Stimulated activated CD8-positive, alpha-beta memory T cell treated with anti-CD3 and anti-CD28 coated beads, Interleukin-15, amount 100 ng/mL, for 24 hours (primary cell): ENCODE measurements at places on chromosomes 5 and 9.
A peak's percentile ranks its signal among the peaks of the same experiment; 100 is the strongest.

- no peak for DNase-seq
Measured at GRCh38 chr5:127959152-127959764, 124.3 kb upstream of the SLC12A2 start.

GRCh38 chr5:80324912-80325311 lies 5.1 kb downstream of the SPZ1 start:
- DNase-seq = no peak

- peak; percentile 61 for DNase-seq
Measured at GRCh38 chr9:34665381-34666250, 3.2 kb upstream of the CCL27 start.

GRCh38 chr5:122697191-122697590 lies 77.7 kb upstream of the SNX2 start:
- DNase-seq = no peak

- no peak for DNase-seq
Measured at GRCh38 chr5:89064736-89065135, 181.8 kb upstream of the MEF2C start.

- DNase-seq = no peak
Measured at GRCh38 chr9:97710356-97711222, 13.4 kb upstream of the XPA start.

GRCh38 chr5:174735498-174736330 lies 11.3 kb downstream of the MSX2 start:
- DNase-seq = no peak

DNA sequence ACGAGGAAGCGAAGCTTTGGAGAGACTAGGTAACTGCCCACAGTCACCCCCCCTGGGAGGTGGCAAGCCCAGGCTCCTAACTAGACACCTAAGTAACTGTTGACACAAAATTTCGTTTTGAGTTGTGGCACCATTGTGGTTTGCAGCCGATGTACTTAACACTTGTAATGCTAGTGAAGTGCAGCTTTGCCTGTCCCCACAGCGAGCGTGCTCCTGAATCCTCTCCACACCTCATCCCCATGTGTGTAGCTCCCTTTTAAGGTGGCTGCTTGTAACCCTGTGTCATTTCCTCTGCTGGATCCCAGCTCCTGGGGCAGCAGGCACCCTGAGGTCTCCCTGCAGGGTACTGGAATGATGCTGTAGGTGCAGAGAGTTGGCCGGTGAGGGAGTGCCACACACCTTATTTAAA lies 114.9 kb downstream of the TRIO start:
- no peak for DNase-seq

GRCh38 chr9:127192744-127193143 lies 70.3 kb upstream of the ANGPTL2 start:
- no peak for DNase-seq

GRCh38 chr5:151196556-151197290 lies 27.2 kb downstream of the CCDC69 start:
- no peak for DNase-seq

DNA sequence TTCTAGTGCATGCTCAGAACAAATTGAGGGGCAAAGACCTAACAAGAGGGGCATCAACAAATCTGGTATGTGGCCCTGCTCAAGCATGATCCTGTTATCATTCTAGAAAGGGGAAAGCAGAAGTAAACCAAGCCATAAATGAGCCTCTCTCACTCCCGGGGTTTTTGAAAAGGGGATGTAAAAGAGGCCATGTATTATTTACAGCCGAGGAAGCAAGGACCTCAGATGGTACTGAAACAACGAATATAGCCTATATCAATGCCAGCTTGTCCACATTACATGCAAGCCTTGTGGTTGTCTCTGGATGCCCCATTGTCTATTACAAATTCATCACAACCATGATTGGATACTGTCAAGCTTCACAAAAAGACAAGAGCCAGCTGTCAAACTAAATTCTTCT lies 211.3 kb downstream of the DCP2 start:
- no peak for DNase-seq

GRCh38 chr5:151685749-151686673 lies 704 bp downstream of the SPARC start:
- DNase-seq = no peak

DNA sequence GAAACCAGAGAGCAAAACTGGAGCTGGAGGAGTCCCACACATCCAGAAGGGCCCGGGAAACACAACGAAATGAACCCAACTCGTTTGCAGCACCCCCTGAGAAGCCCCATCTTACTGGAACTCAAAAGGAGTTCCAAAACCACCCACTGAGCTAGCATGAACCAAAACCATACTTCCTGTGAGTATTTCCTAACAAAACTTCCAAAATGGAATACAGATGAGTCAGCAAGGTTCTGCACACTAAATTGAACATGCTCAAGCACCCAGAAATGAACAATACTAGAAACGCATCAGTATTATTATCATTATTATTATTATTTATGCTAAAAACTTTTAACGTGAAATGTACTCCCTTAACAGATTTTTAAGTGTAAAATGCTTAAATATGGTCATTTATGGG lies 8.0 kb upstream of the SPOCK1 start:
- DNase-seq = no peak

DNA sequence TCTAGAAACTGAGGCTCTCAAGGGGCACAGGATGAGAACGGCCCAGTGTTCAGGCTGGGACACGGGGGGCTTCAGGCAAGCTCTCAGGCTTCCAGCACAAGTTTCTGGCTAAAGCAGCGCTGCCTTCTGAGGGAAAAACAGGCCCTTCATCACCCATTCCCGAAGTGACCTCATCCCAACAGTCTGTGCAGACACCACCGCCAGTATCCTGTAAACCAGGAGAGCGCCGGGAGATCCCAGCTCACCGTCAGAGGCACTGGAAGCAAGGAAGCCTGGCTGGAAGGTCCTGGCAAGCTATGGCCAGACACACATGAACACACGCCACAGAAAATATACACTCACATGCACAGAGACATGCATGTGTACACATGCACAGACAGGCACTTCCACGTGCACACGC lies 8.8 kb downstream of the SLC12A7 start:
- DNase-seq = no peak

DNA sequence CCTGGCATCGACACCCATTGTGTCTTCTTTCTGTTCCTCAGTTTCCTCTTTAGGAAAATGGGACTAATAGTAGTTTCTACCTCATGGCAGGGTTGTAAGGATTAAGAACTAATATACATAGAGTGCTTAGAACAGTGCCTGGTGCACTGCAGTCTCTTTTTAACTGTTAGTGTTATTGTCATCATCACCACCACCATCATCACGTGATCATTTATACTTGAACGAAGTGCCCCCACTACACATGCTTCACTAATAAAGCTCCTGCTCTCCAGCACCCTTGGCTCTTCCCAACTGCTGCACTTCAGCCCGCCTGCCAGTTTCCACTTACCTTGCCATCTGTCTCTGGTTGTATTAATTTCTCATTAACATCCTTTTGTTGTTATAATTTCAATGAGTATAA lies 35.8 kb upstream of the MAST4 start:
- DNase-seq = no peak

DNA sequence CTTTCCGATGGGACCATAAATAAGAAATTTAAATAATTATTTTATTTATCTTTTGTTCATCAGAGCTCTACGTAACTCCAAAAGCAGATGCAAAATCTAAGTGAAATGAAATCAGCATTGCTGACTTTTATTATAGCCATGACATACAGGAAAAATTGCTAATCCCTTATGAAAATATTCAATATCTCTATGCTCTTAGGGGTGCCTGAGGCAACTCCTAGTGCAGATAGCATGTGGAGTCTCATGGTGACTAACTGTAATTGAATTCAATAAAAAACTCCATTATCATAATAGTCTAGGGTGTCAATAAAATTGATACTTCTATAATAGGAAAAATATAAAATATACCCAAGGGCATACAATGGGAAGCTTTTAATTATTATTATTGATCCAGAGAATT lies 42.6 kb downstream of the SLC24A2 start:
- DNase-seq = no peak

GRCh38 chr5:54696931-54697330 lies 179.4 kb downstream of the SNX18 start:
- DNase-seq = no peak

DNA sequence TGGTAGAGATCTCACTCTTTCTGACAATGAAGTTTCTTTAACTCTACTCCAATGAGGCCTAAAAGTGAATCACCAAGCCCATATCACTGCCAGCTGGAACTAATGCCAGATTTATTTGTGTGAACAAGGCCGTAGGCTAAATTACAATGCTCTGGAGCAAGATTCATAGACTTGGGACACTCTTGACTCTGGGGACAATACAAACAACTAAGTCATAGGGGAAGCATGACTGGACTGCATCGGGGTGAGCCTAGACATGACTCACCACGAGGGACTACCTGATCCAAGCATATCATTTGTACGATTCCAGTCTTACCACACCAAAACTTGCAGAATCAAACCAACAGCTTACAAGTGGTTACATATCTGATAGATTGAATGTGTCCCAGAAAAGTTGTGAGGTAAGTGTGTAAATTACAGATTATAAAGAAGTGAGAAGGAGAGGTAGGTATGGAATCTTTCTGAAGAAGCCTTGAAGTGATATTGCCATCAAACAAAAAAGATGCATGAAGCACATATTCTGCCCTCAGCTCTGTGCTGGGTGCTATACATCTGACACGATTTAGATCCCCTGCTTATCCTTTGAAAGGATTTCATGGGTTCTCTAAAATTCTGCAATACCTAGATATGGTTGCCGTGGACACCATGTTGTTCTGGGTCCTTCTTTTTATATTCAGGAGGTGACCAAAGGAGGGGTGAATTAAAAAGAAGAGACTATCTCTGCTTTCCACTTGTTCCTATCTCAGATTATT lies 199.3 kb upstream of the PDE4D start:
- no peak for DNase-seq

DNA sequence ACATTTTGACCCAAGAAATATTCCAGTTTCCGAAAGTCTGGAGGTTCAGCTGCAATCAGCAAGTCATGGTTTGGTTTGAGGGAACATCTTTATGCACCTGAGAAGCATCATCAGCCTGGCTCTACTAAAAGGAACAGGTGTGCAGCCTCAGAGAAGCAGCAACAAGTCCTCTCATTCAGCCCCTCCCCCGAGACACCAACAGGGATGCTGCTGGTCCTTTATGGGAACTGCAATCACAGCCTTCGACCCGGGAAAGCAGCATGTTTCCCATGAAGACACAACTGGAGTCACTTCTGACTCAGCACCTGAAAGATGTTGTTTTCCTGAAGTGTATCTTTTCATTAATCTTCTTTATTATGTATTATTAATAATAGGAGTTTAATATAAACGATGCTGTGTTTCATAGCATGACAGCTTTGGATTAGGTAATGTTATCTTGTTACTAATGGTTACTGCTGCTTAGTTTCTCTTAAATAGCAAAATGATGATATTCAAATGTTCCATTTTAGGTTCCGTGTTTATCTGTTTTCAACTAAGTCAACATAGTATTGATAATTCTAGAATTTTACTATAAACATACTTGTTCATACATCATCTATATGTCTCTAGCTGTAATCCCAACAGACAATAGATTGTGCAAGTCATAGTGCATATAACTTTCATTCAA lies 15.6 kb upstream of the NREP start:
- no peak for DNase-seq

GRCh38 chr5:26757941-26758340 lies 280.4 kb downstream of the CDH9 start:
- DNase-seq = no peak

DNA sequence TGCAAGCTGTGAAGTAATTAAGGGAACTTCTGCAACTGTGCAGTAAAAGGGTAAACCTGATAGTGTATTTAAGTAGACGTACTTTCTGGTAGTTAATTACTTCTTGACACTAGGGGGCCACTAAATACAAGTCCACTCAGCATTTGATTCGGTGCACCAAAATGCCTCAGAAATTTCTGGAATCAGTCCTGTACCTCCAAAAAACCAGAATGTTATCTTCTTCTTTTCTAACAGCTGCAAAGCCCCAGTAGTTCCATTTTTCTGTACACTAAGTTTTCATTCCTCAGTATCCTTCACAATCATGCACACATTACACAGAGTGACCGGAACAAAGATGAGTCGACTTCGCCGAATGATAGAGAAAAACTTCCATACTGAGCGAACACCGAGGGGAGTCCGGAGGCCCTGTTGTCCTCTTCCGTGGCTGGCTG lies 484 bp downstream of the GFM2 start:
- no peak for DNase-seq

GRCh38 chr9:75033791-75034473 lies 5.8 kb upstream of the CARNMT1 start:
- DNase-seq = no peak

DNA sequence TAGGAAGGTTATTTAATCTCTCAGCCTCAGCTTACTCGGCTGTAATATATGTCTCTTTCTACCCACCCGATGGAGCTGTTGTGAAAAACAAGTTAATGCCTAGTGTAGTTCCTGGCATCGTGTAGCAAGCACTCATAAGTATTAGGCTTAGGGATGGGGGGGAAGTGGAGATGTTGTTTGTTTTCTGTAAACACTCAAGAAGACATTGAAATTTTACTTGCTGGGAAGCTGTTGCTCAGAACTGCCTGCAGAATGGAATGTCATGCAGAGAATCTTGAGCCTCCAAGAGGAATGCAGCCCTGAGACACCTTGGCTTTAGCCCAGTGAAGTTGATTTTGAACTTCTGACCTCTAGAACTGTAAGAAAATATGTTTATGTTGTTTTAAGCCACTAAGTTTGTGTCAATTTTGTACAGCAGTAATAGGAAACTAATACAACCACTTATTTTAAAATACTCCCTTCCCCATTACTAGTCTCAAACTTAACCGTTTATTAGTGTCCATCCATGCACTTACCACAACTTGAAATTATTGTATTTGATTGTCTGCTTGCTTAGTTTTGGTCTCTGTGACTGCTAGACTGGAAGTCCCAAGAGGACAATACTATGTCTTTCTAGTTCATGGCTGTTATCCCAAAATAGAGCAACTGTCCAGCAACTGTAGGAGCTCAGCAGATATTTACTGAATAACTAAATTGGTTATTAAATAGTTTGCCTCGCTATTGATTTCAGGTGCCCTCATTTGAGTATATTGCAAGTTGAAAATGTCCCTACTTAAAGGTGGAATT lies 53.8 kb downstream of the MFAP3 start:
- no peak for DNase-seq
